ENCODE measurements at places on chromosomes 1 and 21. TPM values are rescaled to one million over a fixed set of nuclear protein-coding genes. Genes with fewer than 3 reads are reported as not detected.

Gene OR2T2
- not detected for total RNA-seq

Gene DMBX1
- total RNA-seq: not detected

Gene KCNJ9
- total RNA-seq: 0.21 TPM

Gene HHAT
- 7.7 TPM for total RNA-seq

Gene FMO2
- not detected for total RNA-seq

Gene HES3
- not detected for total RNA-seq

Gene RGSL1
- not detected for total RNA-seq

Gene SPATA17
- total RNA-seq: 1.1 TPM

Gene SYT6
- total RNA-seq: not detected

Gene PARS2
- 6.3 TPM for total RNA-seq

Gene AVPR1B
- total RNA-seq: not detected

Gene CDKN2C
- 1.2 TPM for total RNA-seq

Gene EFNA3
- 12.6 TPM for total RNA-seq

Gene KIF2C
- total RNA-seq: 3.6 TPM

Gene NTMT2
- total RNA-seq: not detected

Gene FCRLA
- not detected for total RNA-seq

Gene CD1E
- not detected for total RNA-seq

Gene HMGCS2
- total RNA-seq: not detected

Gene HSPB7
- total RNA-seq: not detected

Gene GBP1
- 4.7 TPM for total RNA-seq

Gene SLAMF6
- total RNA-seq: not detected

Gene TSTD1
- 104 TPM for total RNA-seq

Gene RBBP5
- total RNA-seq: 19.4 TPM

Gene TMEM82
- total RNA-seq: not detected

Gene OR2T27
- not detected for total RNA-seq

Gene PBX1
- total RNA-seq: 6.6 TPM

Gene SLC9C2
- not detected for total RNA-seq

Gene MAB21L3
- 1.4 TPM for total RNA-seq

Gene PRKAA2
- 3.4 TPM for total RNA-seq

Gene BCL2L15
- not detected for total RNA-seq

Gene SMIM1
- total RNA-seq: 6.7 TPM

Gene MRAP
- not detected for total RNA-seq

Gene PHLDA3
- 233 TPM for total RNA-seq

Gene APCS
- not detected for total RNA-seq

Gene LYSMD1
- 7.9 TPM for total RNA-seq

Gene TRIM67
- total RNA-seq: not detected

Data from tracheal epithelial cell (primary cell).